B cell (primary cell): ENCODE measurements at places on chromosomes 7 and 10. TPM values are rescaled to one million over a fixed set of nuclear protein-coding genes. Genes with fewer than 3 reads are reported as not detected.

DNA sequence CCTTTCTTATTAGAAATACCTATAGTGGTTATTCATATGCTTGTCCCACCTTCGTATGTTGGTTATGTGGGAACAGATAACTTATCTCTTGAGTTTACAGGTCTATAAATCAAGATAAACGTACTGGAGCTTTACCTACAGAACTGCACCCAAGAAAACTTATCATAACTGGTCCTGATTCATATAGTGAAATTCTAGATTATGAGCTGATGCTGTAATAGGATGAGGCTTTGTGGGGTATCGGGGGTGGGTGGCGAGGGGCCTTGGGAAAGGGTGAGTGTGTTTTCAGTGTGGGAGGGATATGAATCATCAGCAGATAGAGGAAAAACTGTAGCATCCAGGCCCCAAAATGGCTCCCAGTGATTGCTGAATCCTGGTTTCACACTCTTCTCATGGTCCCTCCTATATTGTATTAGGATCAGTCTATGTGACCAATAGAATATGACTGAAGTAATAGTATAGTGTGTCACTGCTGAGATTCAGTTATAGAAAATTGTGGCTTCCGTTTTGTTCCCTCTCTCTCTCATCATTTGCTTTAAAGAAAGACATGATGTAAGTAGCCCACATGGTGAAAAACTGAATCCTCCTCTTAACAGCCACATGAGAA, 706.8 kb upstream of the LRRTM3 start:
- H3K4me1 ChIP-seq, result no peaks in the 10 kb centered on the region
- no peak overlapping the region for H3K4me3 ChIP-seq
- H3K27ac ChIP-seq, result no peak overlapping the region
- no peaks in the 10 kb centered on the region for H3K36me3 ChIP-seq

GRCh38 chr7:36227223-36227622, 74.2 kb downstream of the EEPD1 start:
- no peaks in the 10 kb centered on the region for H3K36me3 ChIP-seq
- H3K4me1 ChIP-seq, result no peaks in the 10 kb centered on the region
- DNase-seq, result no peak

GRCh38 chr7:3094701-3095445, 51.2 kb upstream of the CARD11 start:
- no peaks in the 10 kb centered on the region for H3K27me3 ChIP-seq
- peak; percentile 76 for DNase-seq
- peaks cover 37% of the 10 kb centered on the region for H3K4me1 ChIP-seq
- H3K4me3 ChIP-seq, result peak overlapping the region; percentile 50
- H3K27ac ChIP-seq, result peak overlapping the region; percentile 82

DNA sequence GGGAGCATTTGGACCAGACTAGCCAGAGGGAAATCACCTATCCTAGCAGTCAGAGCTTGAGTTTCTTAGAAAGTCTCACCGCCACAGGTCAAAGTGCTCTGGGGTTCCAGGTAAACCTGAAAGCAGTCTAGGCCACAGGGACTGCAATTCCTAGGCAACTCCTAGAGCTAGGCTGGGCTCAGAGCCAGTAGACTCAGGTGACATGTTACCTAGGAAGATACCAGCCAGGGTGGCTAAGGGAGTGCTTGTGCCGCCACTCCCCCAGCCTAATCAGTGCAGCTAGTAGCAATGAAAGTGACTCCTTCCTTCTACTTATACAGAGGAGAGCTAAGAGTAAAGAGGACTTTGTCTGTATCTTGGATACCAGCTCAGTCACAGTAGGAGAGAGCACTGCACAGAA, 348.7 kb upstream of the HPS1 start:
- H3K4me3 ChIP-seq, result no peak overlapping the region
- H3K27ac ChIP-seq, result no peak overlapping the region
- DNase-seq, result no peak
- H3K27me3 ChIP-seq, result peaks cover 3% of the 10 kb centered on the region
- H3K4me1 ChIP-seq, result no peaks in the 10 kb centered on the region
- H3K36me3 ChIP-seq, result no peaks in the 10 kb centered on the region

DNA sequence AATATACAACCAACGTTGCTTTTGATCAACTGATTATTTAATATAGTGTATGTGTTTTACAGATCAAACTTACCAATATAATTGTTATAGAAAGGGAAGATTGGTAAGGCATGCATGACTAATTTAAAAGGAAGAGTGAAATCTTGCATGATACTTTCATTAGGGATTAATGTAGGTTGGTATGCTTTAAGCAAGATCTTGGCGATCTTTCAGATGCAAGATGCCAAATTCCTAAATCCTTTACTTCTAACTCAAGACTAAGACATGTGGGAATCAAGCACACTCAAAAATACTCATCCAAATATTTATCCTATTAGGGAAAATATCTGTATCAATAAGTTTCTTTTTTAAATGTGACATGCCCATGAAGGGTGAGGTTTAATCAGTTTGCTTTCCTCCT, 321.4 kb upstream of the MEOX2 start:
- no peak overlapping the region for H3K4me3 ChIP-seq
- H3K36me3 ChIP-seq, result no peaks in the 10 kb centered on the region
- no peak overlapping the region for H3K27ac ChIP-seq

DNA sequence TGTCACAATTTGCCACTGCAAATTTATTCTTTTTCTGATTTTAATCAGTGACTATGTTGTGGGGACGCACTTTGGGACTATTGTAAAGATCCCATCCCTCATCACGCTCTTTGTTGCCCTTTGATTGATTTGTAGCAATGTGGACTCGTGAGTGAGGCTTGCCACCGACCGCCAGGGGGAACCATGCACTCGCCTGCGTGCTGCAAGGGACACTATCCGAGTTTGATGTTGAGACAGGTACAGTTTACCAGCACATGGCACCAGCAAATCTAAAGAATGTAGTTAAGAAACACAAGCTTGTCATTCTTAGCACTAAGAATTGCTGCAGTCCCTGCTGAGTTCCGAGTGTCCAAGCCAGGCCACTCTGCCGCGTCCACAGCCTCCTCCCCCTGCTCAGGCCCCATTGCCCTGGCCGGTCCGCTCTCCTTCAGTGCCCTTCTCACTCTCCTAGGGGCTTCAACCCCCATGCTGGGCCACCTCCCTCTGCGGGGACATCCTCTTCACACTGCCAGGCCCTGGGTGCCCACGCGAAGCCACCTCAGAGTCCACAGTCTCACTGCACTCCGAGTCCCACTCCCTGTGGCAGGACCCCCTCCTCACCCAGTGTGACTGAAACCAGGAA, 2.0 kb upstream of the SFTPA2 start:
- H3K27me3 ChIP-seq, result peaks cover 9% of the 10 kb centered on the region
- no peaks in the 10 kb centered on the region for H3K4me1 ChIP-seq
- DNase-seq, result peak; percentile 53
- no peak overlapping the region for H3K27ac ChIP-seq
- H3K36me3 ChIP-seq, result no peaks in the 10 kb centered on the region
- H3K4me3 ChIP-seq, result no peak overlapping the region

The WDR86 gene
- polyA plus RNA-seq, result 1.5 and 2.4 TPM in 2 replicates

The MYO1G gene
- 204 and 239 TPM in 2 replicates for polyA plus RNA-seq

The CDK14 gene
- 42.1 and 45.5 TPM in 2 replicates for polyA plus RNA-seq

The ANKRD61 gene
- polyA plus RNA-seq, result 0.13 TPM in 1 of 2 replicates, not detected in the other
